RWPE1 (cell line): ENCODE measurements at places on chromosomes 3 and 15.

GRCh38 chr3:153442799-153443487 is 280.9 kb downstream of the RAP2B start:
- no peak for DNase-seq

GRCh38 chr3:27174530-27174929 is 194.7 kb downstream of the NEK10 start:
- DNase-seq: no peak

GRCh38 chr15:80695911-80696661 is 976 bp downstream of the ABHD17C start:
- peak; percentile 78 for DNase-seq

DNA sequence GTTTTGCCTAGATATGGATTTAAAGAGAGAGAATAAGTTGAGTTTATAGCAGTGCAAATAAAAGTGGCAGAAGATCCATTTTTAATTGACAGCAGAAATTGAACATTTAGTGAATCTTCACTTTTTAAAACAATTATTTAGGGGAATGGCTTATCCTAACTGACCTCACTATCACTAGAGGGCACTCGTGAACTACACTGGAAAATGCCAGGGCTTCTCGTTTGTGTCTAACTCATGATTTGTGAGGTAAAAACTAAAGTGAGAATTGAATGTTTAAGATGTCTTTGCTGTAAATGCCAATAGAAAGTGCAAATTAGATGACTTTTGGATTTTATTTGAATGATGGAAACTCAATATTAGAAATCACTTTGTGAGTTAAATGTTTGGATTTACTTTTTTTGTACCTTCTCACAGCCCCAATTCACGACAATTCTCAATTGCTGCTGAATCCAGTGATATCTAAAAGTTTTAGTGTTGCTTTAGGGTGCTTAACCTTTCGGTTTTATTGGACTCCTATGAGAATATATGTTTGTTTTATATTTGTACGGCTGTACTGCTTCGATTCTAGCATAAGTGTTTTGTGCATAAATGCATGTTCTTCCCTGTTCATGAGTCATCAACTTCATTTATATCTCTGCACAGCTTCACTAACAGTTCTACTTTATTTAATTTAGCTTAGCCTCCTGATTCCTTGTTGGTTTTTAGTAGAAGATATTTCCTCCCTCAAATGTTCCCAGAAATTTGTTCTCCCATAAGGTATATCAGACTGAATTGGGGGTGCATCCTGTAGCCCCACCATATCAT is 462.1 kb downstream of the MFSD1 start:
- DNase-seq: peak; percentile 55

- peak; percentile 34 for DNase-seq
Observed at GRCh38 chr3:99172736-99173657, 271.5 kb upstream of the DCBLD2 start.

DNA sequence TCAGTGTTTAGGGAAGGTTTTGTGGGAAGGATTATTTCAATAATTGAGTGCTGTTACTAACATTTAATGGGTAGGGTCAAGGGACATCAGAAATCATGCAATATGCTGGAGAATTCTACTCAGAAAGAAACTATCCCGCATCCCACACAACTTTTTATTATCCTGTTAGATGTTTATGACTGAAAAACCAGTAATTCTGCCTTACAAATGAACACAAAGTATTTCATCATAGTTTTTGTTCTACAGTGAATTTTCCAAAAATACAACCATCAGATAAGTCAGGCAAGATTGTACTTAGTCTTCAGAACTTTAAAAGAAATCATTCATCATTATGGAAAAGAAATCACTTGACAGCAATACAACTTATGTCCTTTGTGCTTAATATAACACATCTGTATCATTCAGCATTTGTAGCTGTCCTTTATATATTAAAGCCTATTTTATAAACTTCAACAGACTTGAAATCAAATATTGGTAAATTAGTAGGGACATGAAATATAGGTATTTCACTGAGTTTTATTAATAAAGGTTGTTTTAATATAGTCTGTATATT is 61.9 kb downstream of the TRPM7 start:
- no peak for DNase-seq

DNA sequence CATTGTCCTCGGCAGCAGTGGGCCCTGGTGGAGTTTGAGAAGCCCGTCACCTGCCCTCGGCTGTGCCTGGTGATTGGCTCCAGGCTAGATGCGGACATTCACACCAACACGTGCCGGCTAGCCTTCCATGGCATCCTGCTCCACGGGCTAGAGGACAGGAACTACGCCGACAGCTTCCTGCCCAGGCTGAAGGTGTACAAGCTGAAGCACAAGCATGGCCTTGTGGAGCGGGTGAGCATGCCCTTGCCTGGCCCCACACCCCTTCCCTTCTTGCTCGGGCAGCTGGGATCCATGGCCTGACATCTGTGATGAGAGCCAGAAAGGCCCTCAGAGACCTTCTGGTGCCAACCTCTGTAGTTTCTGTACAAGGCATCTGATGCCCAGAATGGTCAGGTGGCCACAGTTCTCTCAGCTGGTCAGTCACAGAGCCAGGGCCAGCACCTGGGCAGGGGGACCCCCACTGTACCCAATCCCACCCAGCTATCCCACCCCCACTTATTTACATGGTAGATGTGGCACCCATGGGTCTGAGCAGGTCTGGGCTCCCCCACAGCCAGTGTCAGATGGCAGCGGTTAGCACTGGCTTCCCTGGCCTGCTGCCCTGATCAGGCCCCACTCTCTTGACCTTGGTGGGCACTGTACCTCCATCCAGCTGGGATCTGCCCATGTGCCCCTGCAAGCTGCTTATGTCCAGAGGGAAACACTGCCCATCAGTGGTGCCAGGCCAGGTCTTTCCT is 124.9 kb downstream of the DNAJB8 start:
- no peak for DNase-seq
